ENCODE measurements at places on chromosomes 1 and 21.

- no peak for DNase-seq
Observed at GRCh38 chr21:45347048-45347711, 57.8 kb upstream of the COL18A1 start.

- DNase-seq = no peak
Observed at GRCh38 chr1:245790441-245790840, 635.7 kb downstream of the KIF26B start.

DNA sequence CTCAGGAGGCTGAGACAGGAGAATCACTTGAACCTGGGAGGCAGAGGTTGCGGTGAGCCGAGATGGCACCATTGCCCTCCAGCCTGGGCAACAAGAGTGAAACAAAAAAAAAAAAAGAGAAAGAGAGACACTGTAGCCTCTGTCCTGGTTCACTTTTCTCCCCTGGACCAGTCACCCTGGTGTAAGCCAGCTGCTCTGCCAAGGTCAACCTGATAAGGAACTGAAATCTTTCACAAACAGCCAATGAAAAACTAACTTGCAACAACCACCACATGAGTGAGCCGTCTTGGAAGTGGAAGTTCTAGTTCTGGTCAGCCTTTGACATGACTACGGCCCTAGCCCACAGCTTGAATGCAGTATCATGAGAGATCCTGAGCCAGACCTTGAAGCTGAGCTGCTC lies 36.8 kb upstream of the CXADR start:
- DNase-seq = no peak

- DNase-seq = peak; percentile 93
Observed at GRCh38 chr1:155167166-155168104, 5.7 kb downstream of the KRTCAP2 start.

- DNase-seq = no peak
Observed at GRCh38 chr1:166057650-166058049, 109.2 kb downstream of the FAM78B start.

DNA sequence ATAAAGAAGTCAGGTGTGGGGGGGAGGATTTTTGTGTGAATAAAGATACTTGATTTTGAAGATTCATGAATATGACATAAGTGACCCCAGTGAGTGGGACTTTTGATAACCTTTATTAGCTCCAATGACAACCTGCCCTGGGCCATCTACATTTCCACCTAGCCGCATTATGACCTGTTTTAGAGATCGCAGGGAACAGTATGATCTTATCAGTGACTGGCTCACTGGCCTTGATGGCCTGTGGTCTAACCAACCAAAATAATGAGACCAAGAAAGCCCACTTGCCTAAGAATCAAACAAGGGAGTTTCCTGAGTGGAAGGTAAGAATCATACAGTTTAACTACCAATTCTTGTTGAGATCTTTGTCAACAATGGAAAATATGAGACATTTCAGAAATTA lies 1.8 kb downstream of the ELAPOR1 start:
- no peak for DNase-seq

DNA sequence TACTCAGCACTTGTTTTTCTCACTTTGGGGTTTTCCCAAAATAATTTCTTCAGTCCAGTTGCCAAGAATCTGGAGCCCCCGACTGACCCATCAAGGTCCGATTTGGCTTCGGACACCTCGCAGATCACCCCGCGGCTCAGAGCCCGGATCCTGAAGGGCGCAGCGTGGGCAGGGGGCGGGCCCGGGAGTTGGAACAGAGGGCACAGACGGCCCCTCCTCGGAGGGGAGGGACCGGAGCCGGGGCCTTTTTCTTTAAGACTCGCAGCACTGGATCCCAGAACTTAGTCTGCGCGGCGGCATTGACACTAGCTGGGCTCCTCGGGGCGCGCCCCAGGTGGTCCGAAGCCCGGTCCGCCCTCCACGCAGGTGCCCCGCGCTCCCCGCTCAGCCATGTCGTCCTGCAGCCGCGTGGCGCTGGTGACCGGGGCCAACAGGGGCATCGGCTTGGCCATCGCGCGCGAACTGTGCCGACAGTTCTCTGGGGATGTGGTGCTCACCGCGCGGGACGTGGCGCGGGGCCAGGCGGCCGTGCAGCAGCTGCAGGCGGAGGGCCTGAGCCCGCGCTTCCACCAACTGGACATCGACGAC lies at the start of gene CBR3:
Gene CBR3 (plus strand): TSS at position 277 of the 588 bp plus-strand sequence. CDS start 114 bp downstream, at position 391.
- DNase-seq = no peak

GRCh38 chr1:73953586-73953985 lies 244.4 kb downstream of the LRRIQ3 start:
- no peak for DNase-seq

- no peak for DNase-seq
Observed at GRCh38 chr1:85323770-85324169, 47.3 kb upstream of the BCL10 start.

GRCh38 chr1:43636006-43636641 lies 13.8 kb upstream of the KDM4A start:
- DNase-seq = no peak

DNA sequence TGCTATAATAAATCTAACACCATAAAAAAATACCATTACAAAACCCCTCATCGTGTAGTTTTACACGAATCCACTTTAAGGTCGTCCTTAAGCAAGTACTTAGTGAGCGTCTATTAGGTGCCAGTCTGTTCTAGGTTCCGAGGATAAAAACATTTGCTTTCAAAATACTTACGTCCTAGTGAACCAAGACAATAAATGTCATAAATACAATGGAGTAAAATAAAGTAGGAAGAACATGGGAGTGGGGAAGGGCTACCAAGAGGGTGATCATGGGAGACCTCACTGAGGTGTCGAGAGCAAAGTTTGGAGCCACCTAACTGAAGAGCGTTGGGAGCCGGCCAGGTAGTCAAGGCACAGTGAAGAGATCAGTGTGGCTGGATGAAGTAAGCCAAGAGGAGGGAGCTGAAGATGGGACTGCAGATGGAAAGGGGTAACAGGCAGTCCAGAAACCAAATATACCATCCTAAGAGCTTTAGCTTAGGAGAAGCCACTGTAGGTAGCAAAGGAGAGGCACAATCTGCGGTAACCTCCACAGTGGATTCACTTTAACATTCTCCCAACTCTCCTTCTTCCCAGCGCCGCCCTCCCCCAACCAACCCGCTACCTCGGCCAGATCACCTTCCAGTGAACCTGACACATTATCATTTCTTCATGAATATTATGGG lies 684 bp downstream of the LTN1 start:
- no peak for DNase-seq

DNA sequence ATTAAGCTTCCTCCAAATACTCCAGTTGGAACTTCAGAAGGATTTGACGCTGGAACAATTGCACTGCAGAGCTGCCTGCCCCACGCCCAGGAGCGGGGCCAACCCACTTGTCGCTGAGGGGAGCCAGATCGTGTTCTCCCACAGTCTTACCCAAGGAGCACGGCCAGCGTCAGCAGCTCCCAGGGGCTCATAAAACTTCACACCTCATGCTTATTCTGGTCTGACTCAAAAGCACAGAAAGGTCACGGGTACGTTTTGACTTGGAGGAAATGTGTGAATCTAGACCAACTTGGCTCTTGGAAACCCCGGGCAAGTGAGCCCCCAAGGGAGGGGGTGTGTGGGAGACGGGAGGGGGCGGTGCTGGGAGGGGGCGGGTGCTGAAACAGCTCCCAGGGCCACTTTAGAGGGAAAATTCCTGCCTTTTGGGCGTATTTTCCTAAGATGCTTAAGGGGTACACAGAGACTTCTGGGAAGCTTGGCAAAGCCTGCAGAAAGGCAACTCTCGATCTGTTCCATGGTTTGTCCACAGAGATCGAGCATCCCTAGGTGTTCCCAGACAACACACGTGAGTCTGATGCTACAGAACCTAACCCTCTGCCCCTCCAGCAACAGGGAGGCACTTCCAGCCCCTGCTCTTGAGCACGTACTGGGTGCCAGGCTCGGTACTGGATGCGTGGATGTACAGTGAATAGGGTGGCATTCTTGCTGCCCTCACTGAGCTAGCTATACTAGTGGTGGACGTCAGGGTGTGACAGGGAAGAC lies 98.9 kb downstream of the DHRS3 start:
- DNase-seq = no peak

DNA sequence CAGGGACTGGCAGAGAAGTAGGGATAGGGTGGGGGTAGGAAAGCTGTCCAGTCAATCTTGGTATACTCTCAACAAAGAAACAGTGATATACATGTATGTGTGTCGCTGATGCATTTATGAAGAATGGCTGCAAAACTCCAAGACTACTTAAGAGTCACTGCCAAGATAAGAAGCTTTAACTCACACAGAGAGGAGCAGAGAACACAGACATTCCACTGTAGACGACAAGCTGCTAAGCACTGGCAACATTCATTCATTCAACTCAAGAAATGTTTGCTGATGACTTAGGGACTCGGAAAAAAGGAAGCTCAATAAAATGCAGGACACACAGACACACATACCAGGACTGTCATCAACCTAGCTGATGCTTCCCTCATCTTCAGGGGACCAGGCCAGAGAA lies 5.5 kb downstream of the CTNNBIP1 start:
- DNase-seq = no peak

DNA sequence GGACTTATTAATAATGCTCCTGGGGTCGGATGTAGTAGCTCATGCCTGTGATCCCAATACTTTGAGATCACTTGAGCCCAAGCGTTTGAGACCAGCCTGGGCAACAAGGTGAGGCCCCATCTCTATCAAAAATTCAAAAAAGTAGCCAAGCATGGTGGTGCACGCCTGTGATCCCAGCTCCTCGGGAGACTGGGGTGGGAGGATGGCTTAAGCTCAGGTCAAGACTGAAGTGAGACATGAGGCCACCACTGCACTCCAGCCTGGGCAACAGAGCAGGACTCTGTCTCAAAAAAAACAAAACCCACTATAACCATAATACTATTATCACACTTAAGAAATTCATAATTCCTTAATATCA lies 1.6 kb upstream of the DEGS1 start:
- DNase-seq = no peak

DNA sequence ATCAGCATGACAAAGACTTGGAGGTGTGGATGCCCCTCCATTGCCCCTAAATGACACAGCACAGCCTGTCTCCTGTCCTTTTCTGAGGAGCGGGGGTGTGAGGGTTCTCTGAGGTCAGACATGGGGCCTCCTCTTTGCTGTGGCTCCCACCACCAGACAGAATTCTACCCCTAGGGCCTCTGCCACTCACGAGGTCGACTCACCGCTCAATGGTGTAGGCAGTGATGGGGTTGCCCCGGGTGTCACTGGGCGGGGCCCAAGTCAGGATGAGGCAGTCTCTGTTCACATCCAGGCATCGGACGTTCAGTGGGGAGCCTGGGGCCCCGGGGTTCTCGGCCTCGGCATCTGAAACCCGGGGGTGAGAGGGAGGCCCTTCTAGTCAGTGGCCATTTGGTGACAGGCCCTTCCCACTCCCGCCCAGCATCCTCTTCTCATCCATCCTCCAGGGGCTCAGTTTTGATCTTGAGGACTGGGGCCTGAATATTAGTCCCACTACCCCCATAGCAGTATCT lies 19.9 kb downstream of the MYOM3 start:
- no peak for DNase-seq

GRCh38 chr1:182189535-182190066 lies 128.1 kb upstream of the ZNF648 start:
- DNase-seq = no peak

DNA sequence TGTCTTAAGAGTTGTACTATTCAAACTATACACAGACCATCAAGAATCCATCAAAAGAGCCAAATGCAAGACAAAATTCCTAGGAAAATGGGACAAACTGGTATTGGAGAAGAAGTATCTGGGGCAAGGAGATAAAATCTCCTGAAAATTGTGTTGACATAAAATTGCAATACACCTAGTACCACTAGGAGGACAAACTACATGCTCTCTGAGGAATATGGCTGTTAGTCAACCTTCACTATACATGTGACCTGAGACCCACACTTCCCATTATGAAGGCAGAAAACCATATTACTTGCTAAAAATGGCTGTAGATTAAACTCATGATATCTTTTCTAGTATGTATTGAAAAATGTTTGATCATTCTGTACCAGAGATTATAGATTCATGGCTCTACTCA lies 30.0 kb downstream of the IRF2BP2 start:
- no peak for DNase-seq

GRCh38 chr1:97986041-97987005 lies 65.5 kb upstream of the DPYD start:
- no peak for DNase-seq

- DNase-seq = peak; percentile 96
Observed at GRCh38 chr1:159188375-159188788, 16.3 kb upstream of the ACKR1 start.

DNA sequence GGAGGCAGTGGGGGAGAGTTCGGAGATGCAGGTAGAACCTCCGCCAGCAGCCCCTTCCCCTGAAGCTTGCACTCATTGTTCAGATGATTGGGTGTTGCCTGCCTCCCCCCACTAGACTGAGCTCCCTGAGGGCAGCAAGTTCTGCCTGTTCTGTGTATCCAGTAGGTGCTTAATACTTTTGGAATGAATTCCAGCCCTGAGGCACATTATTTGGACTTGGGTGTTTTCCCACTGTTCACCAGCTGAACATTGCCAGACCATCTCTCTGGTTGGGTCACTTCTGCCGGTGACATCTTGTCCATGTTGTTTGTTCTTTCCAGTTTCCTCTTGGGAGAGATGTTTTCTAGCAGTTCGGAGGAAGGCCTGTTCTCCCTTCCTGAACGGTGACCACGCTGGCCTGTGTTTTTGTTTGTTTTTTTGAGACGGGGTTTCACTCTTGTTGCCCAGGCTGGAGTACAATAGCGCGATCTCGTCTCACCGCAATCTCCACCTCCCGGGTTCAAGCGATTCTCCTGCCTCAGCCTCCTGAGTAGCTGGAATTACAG lies 48.7 kb downstream of the SPSB1 start:
- no peak for DNase-seq

GRCh38 chr1:113207019-113207418 lies 134.0 kb downstream of the LRIG2 start:
- no peak for DNase-seq

DNA sequence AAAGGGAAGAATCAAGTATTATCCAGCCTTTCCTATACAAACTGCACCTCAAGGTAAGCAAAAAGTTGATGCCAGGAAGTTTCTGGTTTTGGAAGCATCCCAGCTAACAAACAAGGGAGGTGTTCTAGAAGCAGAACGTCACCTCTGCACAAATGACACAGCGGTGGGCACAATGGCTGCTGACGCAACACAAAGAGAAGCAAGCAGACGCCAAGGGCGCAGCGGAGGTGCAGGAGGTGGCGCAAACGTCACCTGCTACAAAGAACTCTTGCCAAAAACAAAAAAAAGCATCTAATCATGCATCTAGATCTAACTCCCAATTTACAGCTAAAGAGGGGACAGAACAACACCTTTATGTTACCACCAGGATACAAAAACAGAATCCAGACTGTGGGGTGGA lies 88.5 kb downstream of the NPHP4 start:
- DNase-seq = no peak
